B cell (primary cell): ENCODE measurements at places on chromosomes 2 and 18. TPM values are rescaled to one million over a fixed set of nuclear protein-coding genes. Genes with fewer than 3 reads are reported as not detected.

Gene EPB41L3
- 0.42 and 0.58 TPM in 2 replicates for polyA plus RNA-seq

Gene MAL
- 2.0 and 3.0 TPM in 2 replicates for polyA plus RNA-seq

Gene GREB1
- polyA plus RNA-seq: 0.04 and 0.07 TPM in 2 replicates

Gene RAB6C
- polyA plus RNA-seq: 0.07 and 0.09 TPM in 2 replicates

Gene GKN1
- not detected in 2 replicates for polyA plus RNA-seq

Gene RNPEPL1
- 99.9 and 103 TPM in 2 replicates for polyA plus RNA-seq

Gene MITD1
- 31.0 and 53.1 TPM in 2 replicates for polyA plus RNA-seq

Gene ANO7
- polyA plus RNA-seq: 0.04 and 0.64 TPM in 2 replicates

Gene NR4A2
- 177 and 315 TPM in 2 replicates for polyA plus RNA-seq

Gene REG1A
- polyA plus RNA-seq: not detected in 2 replicates

Gene NYAP2
- polyA plus RNA-seq: 0.12 TPM in 1 of 2 replicates, not detected in the other

Gene SNORC
- polyA plus RNA-seq: 0.91 and 1.5 TPM in 2 replicates

Gene ABCB11
- polyA plus RNA-seq: not detected in 2 replicates

Gene IL1B
- polyA plus RNA-seq: 3.6 and 13.1 TPM in 2 replicates
